ENCODE measurements at places on chromosomes 11 and 22.

GRCh38 chr11:868394-868793, 25.7 kb downstream of the TSPAN4 start:
- no peak for DNase-seq

GRCh38 chr11:122852074-122852795, 13.9 kb downstream of the CRTAM start:
- DNase-seq = no peak

GRCh38 chr11:56990702-56991101, 2.0 kb downstream of the OR5AK2 start:
- no peak for DNase-seq

- no peak for DNase-seq
These were observed 13.2 kb downstream of the MPZL3 start for GRCh38 chr11:118238929-118239328.

DNA sequence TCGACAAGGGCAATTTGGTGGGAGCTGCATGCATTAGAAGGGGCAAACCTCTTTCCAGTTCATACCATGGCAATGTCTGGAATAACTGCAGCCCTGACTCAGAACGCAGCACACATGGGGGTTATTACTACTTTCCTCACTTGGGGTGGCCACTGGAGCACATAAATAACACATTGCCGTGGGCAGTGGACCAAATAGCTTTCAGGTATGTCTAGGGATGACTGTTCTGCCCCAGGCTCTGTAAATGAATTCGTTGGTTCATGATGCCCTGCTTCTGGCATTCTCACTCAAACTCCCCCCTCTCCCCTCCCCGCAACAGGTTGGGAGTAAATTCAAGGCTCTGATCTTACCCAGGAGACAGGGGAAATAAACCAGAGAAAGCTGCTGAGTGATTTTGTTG, 238.0 kb upstream of the PLET1 start:
- no peak for DNase-seq

GRCh38 chr11:10107497-10107896, 186.5 kb downstream of the SBF2 start:
- DNase-seq = no peak

- no peak for DNase-seq
These were observed 64.1 kb downstream of the KCNC1 start for GRCh38 chr11:17798716-17799115.

DNA sequence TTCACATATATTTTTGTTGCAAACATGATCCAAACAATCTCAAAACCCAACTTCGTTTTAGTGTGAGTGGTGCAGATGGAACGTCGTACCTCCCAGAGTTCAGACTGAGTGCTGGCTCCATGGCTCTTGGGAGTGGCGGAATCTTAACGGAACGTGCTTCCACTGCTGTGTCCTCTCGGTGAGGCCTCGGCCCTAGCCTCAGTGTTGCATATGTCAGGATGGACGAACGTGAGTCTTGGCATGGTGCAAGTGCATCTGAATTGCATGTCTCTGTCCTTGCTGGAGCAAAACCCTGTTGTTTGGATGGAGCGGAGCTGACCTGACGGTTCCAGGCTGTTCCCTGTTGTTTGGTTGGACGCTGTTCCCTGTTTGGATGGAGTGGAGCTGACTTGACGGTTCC, 306.8 kb downstream of the TBC1D22A start:
- DNase-seq = no peak

- DNase-seq = peak; percentile 11
These were observed at the start of gene NPTXR for GRCh38 chr22:38843657-38844314. TSS of gene NPTXR (minus strand) at chr22:38844028.

- no peak for DNase-seq
These were observed 346.6 kb downstream of the AASDHPPT start for GRCh38 chr11:106424111-106424510.

GRCh38 chr11:13923182-13923581, 39.3 kb upstream of the SPON1 start:
- DNase-seq = no peak

DNA sequence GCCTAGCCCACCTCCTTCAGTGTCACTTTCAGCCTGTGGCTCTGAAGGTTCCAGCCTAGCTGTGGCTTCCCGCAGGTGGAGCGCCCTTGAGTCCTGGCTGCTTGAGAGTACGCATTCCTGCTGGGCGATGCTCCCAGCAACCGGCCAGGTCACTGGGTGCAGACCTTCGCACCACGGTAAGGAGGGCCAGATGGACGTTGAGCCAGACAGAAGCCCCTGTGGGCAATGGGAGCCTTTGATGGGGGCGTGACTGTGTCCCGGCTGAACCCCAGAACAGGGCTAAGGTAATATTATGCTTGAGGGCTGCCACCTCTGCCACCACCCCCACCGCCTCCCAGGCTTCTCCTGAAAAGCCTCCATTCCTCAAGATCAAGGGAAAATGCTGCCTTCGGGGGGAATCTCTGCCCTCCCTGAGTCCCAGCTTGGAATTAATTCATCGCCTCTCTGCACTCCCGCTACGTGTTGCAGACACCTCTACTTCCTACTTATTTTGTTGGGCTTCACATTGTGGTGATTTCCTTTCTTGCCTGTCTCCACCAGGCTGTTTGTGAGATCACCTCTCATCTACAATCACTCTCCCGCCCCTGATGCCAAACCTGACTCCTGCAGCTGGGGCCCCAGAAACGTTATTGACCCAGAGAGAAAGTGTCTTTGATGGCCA, 144.9 kb upstream of the NECTIN1 start:
- no peak for DNase-seq

DNA sequence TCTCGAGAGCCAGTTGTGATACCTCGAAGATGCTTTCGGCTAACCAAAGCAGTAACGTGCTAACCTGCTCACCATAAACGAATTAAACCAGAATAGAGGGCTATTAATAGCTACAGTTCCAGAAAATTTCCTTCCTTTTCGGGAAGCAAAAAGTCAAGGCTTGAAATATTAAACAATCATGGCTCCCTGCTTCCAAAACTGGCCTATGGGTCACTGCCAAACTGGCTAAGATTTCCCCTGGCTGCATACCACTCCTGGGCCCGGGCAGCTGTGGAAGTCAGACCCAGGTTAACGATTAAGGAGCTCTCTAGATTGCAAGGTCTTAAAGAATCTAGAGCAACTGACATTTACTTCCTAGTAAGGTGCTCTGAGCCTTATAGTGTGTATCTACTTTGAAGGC, 1.7 kb downstream of the AMOTL1 start:
- no peak for DNase-seq

GRCh38 chr22:27798511-27799014, 3.0 kb downstream of the MN1 start:
- no peak for DNase-seq

Data from naive B cell (primary cell).